ENCODE measurements at places on chromosomes 2 and 18. TPM values are rescaled to one million over a fixed set of nuclear protein-coding genes. Genes with fewer than 3 reads are reported as not detected.

The CCBE1 gene
- 51.2 TPM for polyA plus RNA-seq

The MC2R gene
- polyA plus RNA-seq, result not detected

The LMAN2L gene
- polyA plus RNA-seq, result 29.6 TPM

The CNTNAP5 gene
- not detected for polyA plus RNA-seq

The ATP6V1C2 gene
- 0.04 TPM for polyA plus RNA-seq

The NR4A2 gene
- 1.5 TPM for polyA plus RNA-seq

The SCTR gene
- not detected for polyA plus RNA-seq

The CXCR4 gene
- not detected for polyA plus RNA-seq

The NT5DC4 gene
- polyA plus RNA-seq, result not detected

The CFAP65 gene
- polyA plus RNA-seq, result not detected

The SPR gene
- polyA plus RNA-seq, result 14.9 TPM

The PCARE gene
- not detected for polyA plus RNA-seq

The SERPINB8 gene
- 18.4 TPM for polyA plus RNA-seq

The GAL3ST2 gene
- polyA plus RNA-seq, result not detected

The IMMT gene
- polyA plus RNA-seq, result 51.3 TPM

The GPAT2 gene
- 4.9 TPM for polyA plus RNA-seq

The EML4 gene
- polyA plus RNA-seq, result 19.1 TPM

The NPHP1 gene
- polyA plus RNA-seq, result 4.6 TPM

The THSD7B gene
- 0.13 TPM for polyA plus RNA-seq

The POTEF gene
- polyA plus RNA-seq, result not detected

The SS18 gene
- polyA plus RNA-seq, result 163 TPM

The PLB1 gene
- polyA plus RNA-seq, result 0.38 TPM

The ANKRD53 gene
- polyA plus RNA-seq, result 0.36 TPM

The MOGAT1 gene
- not detected for polyA plus RNA-seq

The RPRM gene
- polyA plus RNA-seq, result not detected

The CDK15 gene
- polyA plus RNA-seq, result 11.4 TPM

The HNRNPLL gene
- polyA plus RNA-seq, result 49.7 TPM

The CYS1 gene
- polyA plus RNA-seq, result 2.5 TPM

The NETO1 gene
- 2.7 TPM for polyA plus RNA-seq

The NRP2 gene
- 19.7 TPM for polyA plus RNA-seq

The DDX1 gene
- 49.6 TPM for polyA plus RNA-seq

The ROCK2 gene
- 6.0 TPM for polyA plus RNA-seq

The MC4R gene
- polyA plus RNA-seq, result not detected

The LCLAT1 gene
- polyA plus RNA-seq, result 10.8 TPM

The EGR4 gene
- polyA plus RNA-seq, result not detected

The MRPL44 gene
- polyA plus RNA-seq, result 12.8 TPM

The HJURP gene
- polyA plus RNA-seq, result 30.5 TPM

The TRIM54 gene
- polyA plus RNA-seq, result 0.05 TPM

The ALPI gene
- not detected for polyA plus RNA-seq

The COA5 gene
- polyA plus RNA-seq, result 24.4 TPM

The IL18RAP gene
- not detected for polyA plus RNA-seq

The UBXN4 gene
- polyA plus RNA-seq, result 75.6 TPM

The CFAP53 gene
- 0.17 TPM for polyA plus RNA-seq

The RGPD8 gene
- polyA plus RNA-seq, result 1.8 TPM

The PKP4 gene
- polyA plus RNA-seq, result 48.4 TPM

The ANKRD30BL gene
- not detected for polyA plus RNA-seq

The SERPINB3 gene
- not detected for polyA plus RNA-seq

The COBLL1 gene
- polyA plus RNA-seq, result 56.2 TPM

The CAPN14 gene
- polyA plus RNA-seq, result 0.10 TPM
